ENCODE measurements at places on chromosomes 1 and 21.

GRCh38 chr1:110606657-110607535 is 738 bp upstream of the KCNA2 start:
- DNase-seq = no peak

DNA sequence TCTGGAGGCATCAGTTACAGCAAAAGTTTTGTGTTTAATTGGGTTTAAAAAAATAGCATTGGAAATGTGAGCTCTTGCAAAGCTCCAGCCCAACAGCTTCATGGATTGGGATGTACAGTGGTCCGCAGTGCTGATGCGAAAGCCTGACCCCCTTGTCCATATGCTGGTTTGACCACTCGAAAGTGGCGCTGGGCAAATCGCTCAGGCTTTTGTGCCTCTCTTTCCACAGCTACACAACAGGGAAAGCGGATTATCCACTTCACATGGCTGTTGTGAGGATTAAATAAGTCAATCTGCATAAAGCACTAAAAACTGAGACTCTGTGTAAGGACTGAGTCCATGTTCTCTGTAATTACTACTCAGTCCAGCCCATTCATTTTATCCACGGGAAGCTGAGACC is 57.2 kb downstream of the HUNK start:
- DNase-seq = no peak

DNA sequence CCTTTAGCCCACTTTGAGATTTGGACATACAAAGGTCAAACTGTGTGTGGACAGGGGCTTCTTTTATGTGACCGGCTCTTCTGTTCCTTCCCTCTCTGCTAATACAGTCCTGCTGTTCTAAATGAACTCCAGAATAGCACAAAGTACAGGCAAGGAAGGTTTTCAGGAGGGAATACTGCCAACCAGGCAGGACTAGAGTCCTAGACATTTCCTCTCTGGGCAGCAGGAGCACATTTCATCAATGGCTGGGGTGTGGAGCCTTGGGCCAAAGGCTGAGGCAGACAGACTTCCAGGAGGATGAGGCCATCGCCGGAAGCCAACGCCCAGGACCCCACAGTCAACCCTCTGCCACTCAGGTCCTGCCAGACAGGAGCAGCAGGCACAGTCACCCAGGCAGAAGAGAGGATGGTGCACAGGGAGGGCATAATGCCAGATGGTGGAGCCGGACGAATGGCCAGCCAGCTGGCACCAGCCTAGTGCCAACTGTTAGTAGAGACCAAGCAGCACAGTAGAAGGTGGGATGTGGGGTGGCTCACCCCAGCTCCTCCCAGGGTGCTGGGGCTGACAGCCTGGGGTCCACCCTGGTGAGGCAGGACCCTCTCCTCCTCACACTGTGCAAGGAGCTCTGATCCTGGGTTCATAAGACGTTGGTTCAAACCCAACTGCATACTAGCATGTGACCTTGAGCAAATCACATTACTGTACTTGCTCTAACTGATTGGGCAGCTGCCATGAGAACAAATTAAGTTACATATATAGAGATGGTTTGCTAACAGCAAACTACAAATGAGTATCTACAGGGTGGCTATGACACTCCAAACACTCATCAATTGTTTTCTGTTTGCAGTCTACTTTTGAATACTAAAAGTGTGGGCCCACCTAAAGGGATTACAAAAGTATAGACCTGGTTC is 410.7 kb downstream of the SIPA1L2 start:
- no peak for DNase-seq

DNA sequence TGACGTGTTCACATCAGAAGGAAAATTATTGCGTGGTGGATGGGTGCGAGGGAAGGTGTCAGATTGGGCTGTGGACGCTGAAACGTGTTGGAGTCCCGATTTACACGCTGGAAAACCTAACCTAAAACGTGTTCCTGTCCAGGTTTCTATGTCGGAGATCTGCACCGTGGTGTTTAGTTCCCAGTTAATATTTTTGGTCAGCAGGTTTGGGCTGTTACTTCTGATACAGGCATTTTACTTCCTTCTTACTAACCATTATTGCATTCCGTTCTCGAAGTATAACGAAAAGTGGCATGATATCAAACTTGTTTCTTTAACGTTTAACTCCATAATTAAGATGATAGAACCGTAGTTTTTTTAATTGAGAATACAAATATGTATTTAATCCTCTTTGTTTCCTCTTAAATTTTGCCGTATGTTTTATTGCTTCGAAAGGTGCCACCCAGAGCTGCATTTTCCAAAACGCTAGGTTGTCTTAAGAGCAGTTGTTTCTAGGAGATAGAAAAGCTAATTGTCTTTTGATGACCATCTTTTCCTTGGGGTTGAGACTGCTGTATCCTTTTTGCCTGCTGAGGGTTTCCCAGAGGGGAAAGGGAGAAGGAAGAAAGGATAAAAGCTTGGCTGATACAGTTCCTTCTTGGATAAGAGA is 1.3 kb downstream of the ADARB1 start:
- DNase-seq = no peak

DNA sequence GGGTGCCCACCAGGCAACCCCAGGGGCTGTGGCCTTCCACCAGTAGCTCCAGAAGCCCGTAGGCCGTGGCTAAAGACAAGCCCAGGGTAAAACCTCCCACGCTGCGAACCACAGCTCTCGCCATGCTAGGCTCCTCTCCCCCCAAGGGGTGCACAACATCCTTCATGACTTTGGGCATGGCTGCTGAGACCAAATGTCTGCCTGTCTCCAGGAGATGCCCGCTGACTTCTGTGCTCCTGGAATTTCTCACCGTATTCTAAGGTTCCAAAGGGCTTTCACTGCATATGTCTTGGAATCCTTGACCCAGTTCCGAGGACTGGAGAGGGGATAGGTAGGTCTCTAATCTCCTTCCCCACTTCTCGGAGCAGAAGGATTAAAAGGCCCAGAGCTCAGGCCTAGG is at the start of the genes DCST1 and DCST2:
Gene DCST1, plus strand, starts transcription at position 301 of the 400 bp plus-strand sequence. CDS start 213 bp downstream, outside the sequence.
Gene DCST2, minus strand, starts transcription at position 258 of the 400 bp plus-strand sequence. Its CDS starts 80 bp downstream, at position 178.
- DNase-seq = no peak

- no peak for DNase-seq
Measured at GRCh38 chr1:190046231-190046630, 431.4 kb downstream of the BRINP3 start.
